Stimulated activated CD4-positive, alpha-beta T cell treated with anti-CD3 and anti-CD28 coated beads, Interleukin-1b, Interleukin-23, amount 100 ng/mL, for 4 hours (primary cell): ENCODE measurements at places on chromosomes 2 and 18.

DNA sequence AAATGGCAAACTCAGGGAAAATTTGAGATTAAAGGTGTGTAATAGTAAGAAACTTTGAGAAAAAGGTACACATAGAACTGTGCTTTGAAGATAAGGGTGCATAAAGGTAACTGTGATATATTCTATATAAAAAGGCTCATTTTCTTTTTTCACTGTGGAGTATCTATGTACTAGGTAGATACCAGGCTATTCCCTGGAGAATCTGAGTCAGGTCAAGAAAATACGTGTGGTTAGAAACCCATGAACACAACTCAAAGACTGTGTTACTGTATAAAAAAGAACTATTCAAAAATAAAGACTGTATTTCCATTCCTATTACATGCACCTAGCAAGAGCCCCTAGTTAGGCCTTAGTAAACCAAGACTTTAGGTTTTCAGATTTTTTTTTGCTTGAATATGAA, 100.1 kb upstream of the GRB14 start:
- DNase-seq, result no peak

GRCh38 chr2:128303095-128303791, 15.4 kb downstream of the HS6ST1 start:
- no peak for DNase-seq

- peak; percentile 51 for DNase-seq
Measured at GRCh38 chr18:13376841-13377351, 158.3 kb downstream of the LDLRAD4 start.

GRCh38 chr2:11858883-11859282, 112.5 kb downstream of the LPIN1 start:
- no peak for DNase-seq

DNA sequence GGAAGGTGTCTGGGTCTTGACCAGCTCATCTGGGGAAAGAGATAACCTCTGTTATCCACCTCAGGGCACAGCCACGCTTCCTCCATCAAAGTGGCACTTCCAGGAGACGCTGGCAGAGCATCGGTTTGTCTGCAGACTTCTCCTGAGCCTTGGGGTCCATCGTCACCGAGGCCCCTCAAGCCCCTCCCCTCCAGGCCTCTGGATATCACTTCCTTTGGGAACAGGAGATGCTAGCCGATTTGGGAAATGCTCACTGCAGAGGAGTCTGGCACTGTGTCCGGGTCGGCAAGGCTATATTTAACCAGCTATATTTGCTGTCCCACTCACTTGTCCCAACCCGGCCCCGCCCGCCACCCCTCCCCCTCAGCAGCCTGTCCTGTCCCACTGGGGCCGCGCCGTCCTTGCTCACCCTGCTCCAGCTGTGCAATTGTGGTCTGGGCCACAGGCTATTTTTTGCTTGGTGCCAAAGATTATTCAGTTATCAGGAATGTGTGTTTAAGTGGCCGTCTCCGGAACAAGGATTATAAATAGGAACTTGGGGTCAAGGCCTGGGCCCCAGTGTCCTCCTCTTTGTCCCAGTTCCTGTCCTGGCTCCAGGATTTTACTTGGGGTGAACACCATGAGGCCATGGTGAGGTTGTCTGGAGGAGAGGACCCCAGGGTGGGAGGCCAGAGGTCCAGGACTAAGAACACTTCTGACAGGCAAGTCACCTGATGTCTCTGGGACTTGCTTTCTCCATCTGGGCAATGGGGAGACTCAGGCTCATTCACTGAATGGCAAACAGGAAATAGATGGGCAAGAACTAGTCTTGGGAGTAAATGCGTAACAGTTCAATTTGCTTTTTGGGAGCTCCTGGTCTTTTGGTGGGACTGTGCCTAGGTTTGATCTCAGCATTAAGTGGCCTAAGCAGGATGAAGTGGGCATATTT, 263.6 kb downstream of the DYSF start:
- DNase-seq, result no peak

DNA sequence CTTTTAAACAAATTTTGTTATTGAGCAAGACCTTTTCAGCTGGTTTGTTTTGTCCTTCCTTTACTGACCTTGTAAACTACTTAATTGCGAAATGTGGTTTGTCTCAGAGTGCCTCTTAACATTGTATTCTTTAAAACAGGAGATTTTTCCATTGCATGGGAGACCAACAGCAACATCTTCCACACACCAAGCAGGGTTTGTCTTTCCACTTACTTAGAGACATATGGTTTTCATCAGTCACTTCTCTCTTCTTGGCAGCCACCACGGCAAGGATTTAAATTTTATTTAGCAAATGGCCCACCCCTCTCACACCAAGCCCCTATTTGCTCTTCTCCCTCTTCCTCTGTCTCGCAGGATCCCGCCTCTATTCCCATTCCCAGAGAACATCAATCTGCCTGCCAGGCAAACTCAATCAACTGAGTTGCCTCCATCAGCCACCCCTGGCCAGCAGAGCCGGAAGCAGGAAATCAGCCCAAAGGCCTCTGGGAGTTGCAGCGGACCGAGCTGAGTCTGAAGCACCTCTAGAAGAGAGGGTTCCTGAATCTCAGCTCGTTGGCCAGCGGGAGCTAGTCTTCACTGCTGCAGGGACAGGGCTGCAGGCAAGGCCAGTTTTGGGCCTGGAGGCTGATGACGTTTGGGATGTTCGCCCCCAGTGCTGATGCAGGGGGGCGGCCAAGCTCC, 11.3 kb upstream of the CIB4 start:
- no peak for DNase-seq

DNA sequence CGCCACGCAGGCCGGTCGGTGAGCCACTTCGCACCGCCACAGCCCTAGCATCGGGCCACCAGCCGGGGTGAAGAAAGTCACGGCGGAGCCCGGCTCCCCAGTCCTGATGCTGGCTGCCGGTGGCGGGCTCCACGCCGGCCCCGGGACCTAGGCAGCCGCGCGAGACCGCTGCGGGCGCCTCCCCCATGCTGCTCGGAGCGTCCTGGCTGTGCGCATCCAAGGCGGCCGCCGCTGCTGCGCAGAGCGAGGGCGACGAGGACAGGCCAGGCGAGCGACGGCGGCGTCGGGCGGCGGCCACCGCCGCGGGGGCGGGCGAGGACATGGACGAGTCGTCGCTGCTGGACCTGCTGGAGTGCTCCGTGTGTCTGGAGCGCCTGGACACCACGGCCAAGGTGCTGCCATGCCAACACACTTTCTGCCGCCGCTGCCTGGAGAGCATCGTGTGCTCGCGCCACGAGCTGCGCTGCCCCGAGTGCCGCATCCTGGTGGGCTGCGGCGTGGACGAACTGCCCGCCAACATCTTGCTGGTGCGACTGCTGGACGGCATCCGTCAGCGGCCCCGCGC, 433 bp downstream of the SH3RF3 start:
- DNase-seq, result no peak

GRCh38 chr18:46385124-46385523, 271.9 kb downstream of the LOXHD1 start:
- no peak for DNase-seq

DNA sequence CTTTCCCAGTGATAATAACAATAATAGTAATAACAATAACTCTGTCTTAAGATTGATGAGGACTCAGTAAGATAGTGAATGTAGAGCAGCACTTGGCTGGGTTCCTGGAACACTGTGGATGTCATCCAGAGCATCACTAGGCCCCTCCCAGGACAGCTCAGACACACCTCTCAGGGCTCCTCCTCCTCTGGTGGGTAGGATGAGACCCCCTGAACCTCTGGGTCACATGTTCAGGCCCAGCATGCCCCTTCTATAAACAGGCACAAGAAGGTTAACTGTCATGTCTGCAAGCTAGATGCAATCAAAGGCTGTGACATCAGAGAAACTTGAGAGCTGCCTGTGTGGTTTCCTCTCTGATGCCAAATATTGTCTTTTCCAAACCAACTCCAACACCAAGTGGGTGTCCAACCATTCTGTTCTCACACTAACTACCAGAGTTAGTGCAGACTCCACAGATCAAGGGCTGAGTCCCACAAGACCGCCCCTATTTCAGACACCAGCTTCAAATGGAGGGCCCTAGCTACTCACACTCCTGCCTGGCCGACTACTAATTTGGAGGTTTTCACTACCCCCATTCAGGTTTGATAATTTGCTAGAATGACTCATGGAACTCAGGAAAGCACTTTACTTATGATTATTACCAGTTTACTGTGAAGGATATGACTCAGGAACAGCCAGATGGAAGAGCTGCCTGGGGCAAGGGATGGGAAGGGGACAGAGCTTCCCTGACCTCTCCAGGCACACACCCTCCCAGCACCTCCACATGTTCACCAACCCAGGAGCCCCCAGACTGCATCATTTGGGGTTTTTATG, 46.4 kb upstream of the BZW1 start:
- no peak for DNase-seq

DNA sequence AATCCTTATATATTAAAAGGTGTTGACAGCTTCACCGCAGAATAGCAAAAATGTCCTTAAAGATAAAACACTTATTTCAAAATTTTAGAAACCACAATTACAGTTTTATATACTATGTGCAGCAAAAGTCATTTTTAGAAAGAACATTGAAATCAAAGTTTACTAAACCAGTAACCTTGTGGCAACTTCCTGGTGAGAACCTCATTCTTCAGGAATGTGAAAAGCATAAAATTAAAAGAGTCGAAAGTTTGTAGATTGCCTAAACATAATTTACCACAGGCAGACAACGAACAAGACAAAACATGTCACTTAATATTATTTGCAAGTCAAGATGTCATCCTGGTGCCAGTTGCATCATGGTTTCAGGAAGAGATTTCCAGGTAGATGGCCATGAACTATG, 108.3 kb upstream of the NRP2 start:
- DNase-seq, result no peak

DNA sequence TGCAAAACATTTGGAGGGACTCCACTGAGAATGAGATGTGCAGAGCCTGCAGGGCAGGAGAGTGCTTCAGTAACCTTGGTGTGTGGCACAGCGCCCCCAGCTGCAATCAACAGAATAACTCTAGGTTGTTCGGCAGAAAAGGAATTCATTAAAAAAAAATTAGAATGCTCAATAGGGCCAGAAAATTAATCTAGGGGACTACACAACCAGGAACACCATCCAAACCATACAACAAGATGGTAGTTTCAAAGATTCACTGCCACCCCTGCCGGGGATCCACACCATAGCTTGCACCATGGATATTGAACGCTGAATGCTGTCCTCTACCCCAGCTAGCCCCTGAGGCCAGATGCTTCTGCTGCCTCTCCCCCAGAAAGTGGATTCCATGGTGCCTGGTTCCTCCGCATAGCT, 50.1 kb downstream of the THUMPD2 start:
- no peak for DNase-seq

- no peak for DNase-seq
Measured at GRCh38 chr2:176128982-176129796, at the start of gene HOXD8. HOXD8 (plus strand) TSS chr2:176129705; CDS start chr2:176130367, 662 bp downstream.

DNA sequence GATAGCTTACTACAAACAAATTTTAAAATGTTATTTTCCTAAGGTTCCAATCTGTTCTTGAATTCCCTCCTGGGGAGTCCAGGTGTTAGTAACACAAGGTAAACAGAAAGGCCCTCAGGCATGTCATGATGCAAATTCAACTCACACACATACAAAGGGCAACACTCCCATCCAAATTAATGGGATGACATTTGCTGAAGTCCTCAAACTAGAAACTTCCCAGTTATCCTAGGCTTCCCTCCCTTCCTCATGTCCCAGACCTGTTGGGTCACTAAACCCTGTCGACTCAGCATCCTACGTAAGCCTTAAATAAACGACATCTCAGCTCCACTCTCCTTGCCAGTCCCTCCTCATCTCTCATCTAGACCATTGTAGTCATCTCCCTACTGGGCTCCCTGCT, 85.1 kb downstream of the GREB1L start:
- no peak for DNase-seq

- no peak for DNase-seq
Measured at GRCh38 chr2:130319536-130319935, 23.2 kb upstream of the IMP4 start.

DNA sequence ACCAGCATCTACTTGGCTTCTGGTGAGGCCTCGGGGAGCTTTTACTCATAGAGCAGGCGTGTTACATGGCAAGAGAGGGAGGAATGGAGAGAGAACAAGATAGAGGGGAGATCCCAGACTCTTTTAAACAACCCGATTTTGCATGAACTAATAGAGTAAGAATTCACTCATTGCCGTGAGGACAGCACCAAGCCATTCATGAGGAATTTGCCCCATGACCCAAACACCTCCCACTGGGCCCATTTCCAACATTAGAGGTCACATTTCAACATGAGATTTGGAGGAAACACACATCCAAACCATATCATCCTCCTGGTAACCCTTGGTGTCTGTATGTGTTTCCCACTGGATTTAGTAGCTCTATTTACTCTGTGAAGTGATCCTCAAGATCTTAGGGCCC, 249.9 kb upstream of the SP5 start:
- no peak for DNase-seq

DNA sequence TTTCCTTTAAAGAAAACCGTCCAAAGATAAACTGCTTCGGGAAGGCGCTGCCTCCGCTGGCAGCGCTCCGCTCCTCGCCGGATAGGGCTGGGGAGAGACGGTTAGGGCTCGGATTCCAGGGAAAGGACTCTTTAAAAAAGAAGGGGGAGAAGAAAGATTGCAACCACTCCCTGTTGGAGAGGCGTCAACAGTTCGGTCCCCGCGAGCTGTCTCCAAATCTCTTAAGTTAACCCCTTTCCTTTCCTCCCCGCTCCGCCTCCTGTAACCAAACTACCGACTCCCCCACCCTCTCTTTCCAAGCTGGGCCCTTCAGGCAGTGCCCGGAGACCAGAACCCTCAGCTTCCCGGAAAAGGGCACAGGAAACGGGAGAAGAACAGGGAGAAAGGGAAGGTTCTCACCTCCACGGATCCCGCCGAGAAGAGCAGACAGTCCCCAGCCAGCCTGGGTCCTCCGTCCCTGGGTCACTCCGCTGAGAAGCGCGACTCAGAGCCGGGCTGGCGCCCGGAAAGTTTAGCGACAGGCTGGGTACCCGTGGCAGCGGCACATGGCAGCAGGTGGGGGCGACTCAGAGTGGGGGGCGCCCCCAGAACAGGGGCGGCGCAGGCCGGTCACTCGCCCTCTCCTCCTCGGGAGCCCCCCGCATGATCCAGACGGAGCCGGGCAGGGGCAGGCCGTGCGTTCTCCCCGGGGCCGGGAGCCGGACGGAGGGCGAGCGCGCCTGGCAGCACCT, 675 bp downstream of the FZD5 start:
- no peak for DNase-seq

DNA sequence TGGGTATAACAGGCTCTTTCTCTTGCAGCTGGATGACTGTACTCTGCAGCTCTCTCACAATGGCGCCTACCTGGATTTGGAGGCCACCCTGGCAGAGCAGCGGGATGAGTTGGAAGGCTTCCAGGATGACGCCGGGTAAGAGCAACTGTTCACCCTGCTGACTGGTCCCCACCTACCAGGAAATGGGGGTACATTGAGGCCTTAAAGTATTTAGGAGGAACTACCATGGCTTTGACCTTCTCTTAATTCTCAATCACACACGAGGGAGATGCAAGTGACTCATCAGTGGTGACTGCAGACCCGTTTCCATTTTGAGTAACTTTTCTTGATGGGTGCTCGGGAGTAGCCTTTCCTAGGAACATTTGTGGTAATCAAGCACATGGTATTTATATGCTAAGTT, 58.0 kb downstream of the FHOD3 start:
- no peak for DNase-seq

GRCh38 chr18:27467073-27467472, 282.0 kb upstream of the CHST9 start:
- no peak for DNase-seq
